NCI-H1694 treated with DMSO at 0.1 percent for 48 hours (cell line): ENCODE measurements at places on chromosomes 12 and 14.

DNA sequence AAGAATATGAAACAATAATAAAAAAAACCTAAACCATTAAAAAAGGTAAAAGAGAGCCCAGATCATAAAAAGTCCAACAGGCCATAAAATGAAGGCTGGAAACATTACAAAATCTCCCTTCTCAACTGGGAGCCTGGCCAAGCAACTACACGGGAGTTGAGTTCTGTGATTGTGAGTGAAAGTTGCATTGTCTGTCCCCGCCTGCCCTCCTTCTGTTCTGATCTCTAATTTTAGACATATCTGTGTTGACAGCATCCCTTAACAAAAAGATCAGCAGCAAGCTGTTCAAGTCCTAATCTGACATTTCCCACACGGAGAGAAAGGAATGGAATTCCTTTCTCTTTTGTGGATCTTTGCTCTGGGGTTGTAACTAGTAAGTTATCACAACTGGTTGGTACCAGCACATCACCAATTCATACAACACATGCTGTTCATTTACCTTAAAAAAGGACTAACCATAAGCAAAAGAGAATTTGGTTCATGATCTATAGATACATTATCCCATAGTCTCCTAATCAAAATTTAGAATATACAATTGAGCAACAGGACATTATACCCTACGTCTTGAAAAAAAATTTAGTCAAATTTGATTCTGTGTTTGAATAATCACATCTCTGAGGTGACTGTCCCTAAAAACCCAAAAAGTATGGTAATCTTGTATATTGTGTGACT, 205.1 kb upstream of the GZMB start:
- DNase-seq: no peak

GRCh38 chr14:86933460-86933859, 1059.5 kb downstream of the GALC start:
- DNase-seq: no peak

DNA sequence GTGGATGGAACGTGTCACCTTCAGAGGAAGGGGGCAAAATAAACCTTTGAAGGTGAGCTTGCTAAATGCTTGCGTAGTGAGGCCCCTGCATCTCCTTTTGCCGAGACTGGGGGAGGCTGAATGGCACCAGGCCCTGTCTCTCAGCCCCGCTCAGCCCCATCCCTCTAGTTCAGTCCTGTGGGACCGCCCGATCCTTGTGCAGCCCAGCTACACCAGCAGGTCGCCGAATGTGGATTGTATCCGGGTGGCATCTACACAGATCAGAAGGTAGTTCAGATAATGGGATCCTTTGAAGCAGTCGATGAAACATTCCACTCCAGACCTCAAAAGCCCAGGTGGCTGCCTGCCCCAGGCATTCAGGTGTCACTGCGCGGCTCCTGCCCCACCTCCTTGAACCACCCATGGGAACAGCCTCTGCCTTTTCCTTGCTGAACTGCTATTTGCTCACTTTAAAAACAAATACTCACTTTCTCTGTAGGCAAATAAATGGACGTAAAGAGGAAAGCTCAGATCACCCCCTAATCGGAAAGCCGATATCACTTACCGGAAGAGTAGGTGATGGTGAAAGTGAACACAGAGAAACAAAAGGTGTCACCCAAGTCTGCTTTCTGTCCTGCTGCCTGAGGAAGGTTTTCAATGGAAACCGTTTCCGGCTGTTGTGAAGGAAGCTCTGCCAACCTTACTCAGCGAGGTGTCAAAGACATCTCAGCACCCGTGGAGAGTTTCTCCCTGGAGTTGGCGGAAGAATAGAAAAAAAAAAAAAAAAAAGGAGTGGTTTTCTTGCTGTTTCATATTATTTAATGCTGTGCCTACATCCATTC, 100.3 kb upstream of the NCOR2 start:
- DNase-seq: no peak

GRCh38 chr12:79414252-79414651, 276.5 kb downstream of the PAWR start:
- no peak for DNase-seq

DNA sequence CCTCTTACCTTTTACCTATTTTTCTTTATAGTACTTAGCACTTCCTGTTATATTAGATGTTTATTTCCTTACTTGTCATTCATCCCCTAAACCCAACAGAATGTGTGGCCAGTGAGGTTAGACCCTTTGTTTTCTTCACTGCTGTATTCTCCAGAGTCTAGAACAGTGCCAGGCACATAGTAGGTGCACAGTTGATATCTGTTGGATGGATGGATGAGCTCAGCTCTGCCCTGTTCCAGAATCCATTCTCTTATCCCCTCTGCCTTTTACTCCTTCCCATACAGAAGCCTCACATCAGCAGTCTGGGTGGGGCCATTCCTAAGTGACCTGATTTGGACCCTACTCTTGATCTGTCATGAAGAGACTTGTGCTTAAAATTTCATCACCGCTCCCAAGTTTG, 94.5 kb upstream of the DACT1 start:
- no peak for DNase-seq

GRCh38 chr14:68630081-68630571, 162.7 kb downstream of the ZFP36L1 start:
- no peak for DNase-seq

DNA sequence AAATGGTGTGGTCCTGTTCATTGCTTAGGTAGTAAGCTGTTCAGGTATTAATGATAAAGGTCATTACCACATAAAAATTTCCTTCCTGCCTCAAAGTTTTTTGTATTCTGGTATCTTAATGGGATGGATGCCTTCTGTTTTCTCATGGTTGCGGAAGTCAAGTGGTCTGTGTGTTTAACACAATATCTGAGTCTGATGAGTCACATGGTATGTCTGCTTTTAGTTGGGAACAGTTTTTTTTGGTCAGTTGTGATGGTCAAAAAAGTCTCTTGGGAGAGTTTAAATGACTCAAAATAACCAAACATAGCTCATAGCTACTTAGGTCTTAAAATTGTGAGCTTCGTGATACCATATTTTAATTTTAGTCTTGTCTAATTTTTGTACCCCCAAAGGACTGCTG, 40.7 kb downstream of the STK38L start:
- no peak for DNase-seq

DNA sequence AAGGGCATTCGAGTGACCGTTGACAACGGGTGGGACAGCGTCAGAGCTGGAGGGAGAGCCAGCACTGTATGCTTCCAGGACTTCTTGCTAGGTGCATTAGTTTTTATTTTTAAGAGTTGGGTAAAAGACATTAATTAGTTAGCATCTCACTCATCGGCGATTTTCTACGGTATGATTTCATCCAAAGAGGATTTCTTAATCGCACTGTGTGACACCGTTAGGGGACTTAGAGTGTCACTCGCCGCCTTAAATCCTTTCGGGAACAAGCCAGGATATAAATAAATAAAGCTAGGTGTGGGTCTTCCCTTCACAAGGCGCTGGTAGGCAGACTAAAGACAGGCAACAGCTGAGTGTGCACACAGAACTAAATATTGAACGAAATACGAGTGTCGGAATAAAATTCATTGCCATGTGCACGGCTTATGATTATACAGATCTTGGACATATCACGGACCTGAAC, 869 bp upstream of the NOVA1 start:
- DNase-seq: no peak

GRCh38 chr12:47209014-47209413, 129.3 kb upstream of the AMIGO2 start:
- no peak for DNase-seq

DNA sequence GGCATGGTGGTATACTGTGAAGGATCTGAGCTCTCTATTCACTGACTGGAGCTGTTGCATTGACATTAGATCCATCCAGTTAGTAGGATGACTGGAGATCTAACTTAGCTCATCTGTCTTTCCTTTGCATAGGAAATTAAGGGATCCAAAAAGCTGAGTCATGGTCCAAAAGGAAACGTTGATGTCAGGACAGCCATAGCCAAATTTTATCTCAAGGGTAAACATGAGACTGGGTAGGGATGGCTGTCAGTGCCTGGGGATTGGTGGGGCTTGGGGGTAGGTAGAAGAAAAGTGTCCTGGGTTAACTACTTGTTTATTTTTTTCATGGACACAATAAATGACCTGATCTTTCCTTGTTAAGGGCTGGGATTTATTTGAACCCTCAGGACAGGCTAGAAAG, 4.6 kb downstream of the FAM177A1 start:
- no peak for DNase-seq

- no peak for DNase-seq
Measured at GRCh38 chr12:115481141-115481540, 796.4 kb downstream of the MED13L start.
